ENCODE measurements at places on chromosomes 5 and 9.

GRCh38 chr5:96053063-96053735 lies 91.5 kb upstream of the ELL2 start:
- no peak for DNase-seq

DNA sequence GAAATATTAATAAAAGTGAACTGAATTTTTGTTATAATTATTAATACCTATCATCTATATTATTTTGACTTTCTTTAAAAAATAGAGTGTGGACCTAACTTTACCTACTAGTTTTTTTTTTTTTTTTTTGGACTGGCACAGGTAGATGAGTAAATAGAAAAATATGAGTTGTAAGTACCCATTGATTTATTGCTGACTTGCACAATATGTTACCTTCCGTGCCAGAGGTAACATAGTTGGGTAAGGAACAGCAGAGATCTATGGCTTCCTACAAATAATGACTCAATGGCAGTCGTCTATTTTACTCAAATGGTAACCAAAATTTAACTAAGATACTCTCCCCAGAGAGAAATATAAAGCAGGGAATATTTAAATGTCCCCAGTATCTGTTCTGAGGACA lies 1212.8 kb downstream of the PTPRD start:
- DNase-seq = no peak

DNA sequence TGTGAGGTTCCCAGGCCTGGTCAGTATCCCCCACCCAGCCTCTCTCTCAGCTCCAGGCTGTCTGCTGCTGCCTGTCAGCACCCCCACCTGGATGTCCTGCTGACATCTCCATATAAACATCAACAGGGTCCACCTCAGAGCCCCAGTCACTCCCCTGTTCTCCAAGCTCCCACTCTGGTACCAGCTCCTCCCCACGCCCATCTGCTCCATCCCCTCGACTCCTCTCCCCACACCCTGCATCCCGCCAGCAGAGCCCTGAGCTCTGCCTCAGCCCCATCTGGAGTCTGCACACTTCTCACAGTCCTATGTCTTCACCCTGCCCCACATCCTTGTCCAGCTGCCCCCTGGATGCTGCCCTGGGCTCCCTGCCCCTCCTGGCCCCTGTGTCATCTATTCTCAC lies 67.7 kb upstream of the LRRTM2 start:
- no peak for DNase-seq

- DNase-seq = no peak
Measured at GRCh38 chr5:170737591-170737990, 45.9 kb upstream of the GABRP start.

GRCh38 chr5:135340568-135340967 lies 58.5 kb downstream of the MACROH2A1 start:
- no peak for DNase-seq

DNA sequence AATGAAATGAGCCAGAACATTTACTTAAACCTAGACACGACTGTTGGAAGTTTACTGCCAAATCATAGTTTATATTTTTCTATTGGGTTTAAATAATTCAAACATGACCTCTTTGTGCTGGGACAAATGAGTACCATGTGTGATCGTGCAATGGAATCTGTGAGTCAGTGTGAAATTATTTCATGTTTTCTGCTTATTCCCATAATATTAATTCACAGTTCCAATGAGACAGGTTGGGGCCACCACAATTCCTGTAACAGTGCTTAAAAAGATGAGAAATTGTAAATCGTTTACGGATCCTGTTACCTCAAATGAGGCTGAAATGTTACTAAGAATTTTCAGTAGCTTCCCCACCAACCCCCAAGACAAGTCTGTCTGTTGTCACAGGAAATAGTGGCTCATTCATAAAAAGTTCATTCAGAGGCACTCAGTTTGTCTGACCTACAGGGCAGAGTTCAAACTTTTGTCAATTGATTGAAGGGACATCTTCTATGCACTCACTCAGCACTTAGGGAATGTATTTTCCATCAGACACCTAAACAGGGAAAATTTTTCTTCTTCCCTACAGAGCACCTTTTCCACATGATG lies 563.9 kb upstream of the ADAMTS16 start:
- no peak for DNase-seq

DNA sequence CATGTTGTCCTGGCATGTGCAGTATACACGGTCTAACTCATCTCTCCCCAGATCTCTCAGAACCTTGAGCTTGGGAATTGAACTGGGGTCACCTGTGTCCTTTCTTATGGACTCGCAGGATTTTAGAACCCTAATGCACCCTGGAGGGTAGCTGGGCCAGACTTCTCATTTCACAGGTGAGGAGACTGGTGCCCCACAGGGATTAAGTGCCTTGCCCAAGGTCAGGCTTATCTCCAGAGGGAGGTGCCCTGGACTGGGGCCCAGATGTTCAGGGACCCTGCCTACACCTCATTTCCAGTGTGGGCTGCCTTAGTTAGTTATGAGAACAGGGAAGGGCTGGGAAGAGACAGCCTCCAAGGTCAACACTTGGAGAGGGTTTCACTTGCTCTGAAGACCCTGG lies 4.0 kb upstream of the NUP214 start:
- DNase-seq = no peak

All from WTC11 (cell line).